Pulmonary artery endothelial cell (primary cell): ENCODE measurements at places on chromosomes 3 and 15. TPM values are rescaled to one million over a fixed set of nuclear protein-coding genes. Genes with fewer than 3 reads are reported as not detected.

TMEM212 gene
- not detected in 2 replicates for total RNA-seq

DNA sequence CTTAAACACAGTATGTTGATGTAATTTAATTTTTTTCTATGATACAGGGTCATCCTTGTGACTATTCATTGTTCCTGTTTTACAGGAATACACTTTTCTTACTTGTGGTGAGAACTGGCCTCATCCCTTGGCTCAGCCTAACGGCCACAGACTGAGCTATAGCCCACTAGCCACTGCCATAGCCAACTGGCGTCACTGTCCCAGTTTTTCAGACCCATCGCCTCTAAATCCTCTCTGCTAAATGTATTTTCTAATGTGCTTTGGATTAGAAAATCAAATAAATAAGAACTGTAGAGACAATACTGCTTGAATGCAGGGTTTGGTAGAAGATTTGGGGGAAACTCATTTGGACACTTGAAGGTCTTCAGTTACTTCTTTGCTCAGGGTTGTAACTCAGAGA lies 113.1 kb downstream of the TIGIT start:
- DNase-seq: no peak

DNA sequence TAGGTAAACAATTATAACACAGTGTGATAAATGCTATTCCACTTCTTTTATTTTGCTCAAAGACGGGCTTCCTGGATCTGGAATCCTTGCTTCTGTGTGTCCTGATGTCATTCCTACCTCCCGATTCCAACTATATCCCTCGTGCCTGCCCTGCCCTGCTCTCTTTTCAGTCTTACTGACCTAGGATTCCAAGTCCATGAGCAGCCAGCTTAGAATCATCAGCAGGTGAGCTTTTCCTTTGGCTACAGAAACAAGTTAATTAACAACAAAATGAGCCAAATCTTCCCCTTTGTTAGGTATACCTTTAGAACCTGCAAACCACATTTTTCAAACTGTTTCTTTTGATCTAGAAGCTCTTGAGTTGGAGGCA lies 21.9 kb upstream of the KPNA1 start:
- DNase-seq: no peak

- no peak for DNase-seq
These were observed 12.4 kb downstream of the RTP2 start for GRCh38 chr3:187689984-187690383.

SAMD7 gene
- total RNA-seq: not detected in 2 replicates

CMSS1 gene
- 15.0 and 23.0 TPM in 2 replicates for total RNA-seq

- no peak for DNase-seq
These were observed 17.9 kb upstream of the COPG1 start for GRCh38 chr3:129231331-129232119.

ZNF385D gene
- total RNA-seq: 0.79 and 1.2 TPM in 2 replicates

DNA sequence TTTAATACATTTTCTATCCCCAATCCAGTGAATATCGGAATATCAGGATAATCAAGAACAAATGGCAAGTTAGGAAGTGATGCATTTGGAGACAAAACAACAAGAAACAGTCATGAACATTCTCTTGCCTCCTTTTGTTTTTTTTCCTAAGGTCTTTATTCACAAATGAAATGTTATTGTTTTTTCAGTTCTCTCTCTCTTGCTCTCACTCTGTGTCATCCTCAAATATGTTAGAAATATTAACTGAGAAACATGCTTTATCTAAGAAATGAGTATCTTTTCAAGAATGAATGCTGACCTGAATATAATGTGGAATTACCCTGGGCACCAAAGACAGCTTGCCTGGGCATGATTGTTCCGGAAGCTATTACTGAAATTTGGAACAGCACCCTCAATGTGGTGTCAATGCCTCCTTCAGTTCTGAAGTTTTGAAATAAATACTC lies 51.3 kb downstream of the RBMS3 start:
- DNase-seq: no peak

DNA sequence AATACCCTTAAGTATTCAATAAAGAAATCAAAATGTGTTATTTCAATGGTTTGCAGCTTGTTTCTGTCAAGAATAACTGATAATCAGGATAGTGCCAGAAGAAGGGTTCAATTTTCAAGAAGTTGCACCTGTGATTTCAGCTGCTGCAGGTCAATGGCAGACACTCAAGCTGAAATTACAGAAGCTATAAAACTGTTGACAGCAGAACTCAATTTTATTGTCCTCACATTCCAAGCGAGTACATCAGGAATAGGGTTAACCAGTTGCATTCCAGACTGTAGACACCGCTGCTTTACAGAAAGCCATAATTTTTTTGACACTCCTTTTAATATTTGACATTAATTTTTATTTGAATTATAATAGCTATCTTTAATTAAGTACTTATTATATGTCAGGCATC lies 364.1 kb downstream of the CGGBP1 start:
- DNase-seq: no peak

- no peak for DNase-seq
These were observed 737.5 kb upstream of the LMCD1 start for GRCh38 chr3:7764115-7764514.

CCR4 gene
- total RNA-seq: 0.21 TPM in 1 of 2 replicates, not detected in the other

GRCh38 chr3:53254509-53255422 lies 1.1 kb downstream of the TKT start:
- no peak for DNase-seq

- peak; percentile 83 for DNase-seq
These were observed 1.3 kb downstream of the KLF15 start for GRCh38 chr3:126355777-126356372.

GRCh38 chr3:172553526-172554252 lies 30.5 kb upstream of the TNFSF10 start:
- DNase-seq: no peak

DNA sequence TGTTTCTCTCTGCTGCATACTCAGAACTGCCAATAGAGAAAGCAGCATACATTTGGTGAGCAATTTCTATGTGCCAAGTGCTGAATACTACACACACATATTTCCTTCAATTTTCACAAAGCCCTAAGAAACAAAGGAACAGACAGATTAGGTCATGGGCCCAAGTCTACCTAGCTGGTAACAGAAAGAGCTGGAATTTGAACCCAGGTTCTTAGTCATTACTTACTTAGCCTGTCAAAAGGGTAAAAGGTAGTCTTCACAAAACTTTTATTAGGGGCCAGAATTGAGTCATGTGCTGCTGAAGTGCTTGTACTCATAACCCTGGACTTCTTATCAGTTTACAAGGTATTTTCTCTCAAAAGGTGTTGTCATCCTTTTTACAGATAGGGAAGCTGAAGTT lies 10.4 kb upstream of the ABHD17C start:
- DNase-seq: no peak

- peak; percentile 71 for DNase-seq
These were observed 140.1 kb downstream of the SMAD6 start for GRCh38 chr15:66841953-66842681.

MCF2L2 gene
- total RNA-seq: 0.53 and 1.2 TPM in 2 replicates

- DNase-seq: no peak
These were observed 15.6 kb upstream of the DAG1 start for GRCh38 chr3:49454458-49454857.

GRCh38 chr3:192917404-192918274 lies at the start of gene MB21D2:
Gene MB21D2 (minus strand): TSS chr3:192917856. CDS start chr3:192917840, 16 bp downstream.
- DNase-seq: peak; percentile 37

TBC1D2B gene
- total RNA-seq: 25.7 and 30.9 TPM in 2 replicates

- no peak for DNase-seq
These were observed 114.1 kb upstream of the CDIN1 start for GRCh38 chr15:36465304-36465703.

DNA sequence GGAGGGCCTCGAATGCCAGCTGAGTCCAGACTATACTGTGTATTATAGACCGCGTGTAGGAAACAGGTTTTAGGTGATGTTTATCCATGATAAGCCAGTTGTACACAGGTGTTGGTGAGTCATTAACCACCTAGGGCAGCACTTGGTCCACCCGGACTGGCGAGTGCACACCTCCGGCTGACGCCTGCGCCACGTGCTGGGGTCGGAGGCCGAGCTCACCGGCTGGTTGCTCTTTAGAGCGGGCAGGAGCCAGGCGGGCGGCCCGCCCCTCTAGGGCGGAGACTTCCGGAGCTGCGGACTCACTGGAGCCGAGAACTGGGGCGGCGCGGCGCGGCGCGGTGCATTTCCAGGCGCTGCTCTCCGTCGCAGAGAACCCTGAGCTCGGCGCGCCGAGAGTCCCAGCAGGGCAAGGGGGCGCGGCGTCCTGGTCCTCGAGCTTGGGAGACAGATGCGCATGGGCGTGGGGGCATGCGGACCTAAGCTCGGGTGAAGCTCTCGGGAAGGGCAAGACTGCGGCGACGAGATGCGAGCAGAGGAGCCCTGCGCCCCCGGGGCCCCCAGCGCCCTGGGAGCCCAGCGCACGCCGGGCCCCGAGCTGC lies at the start of gene ESYT3:
TSS of gene ESYT3 (plus strand) at position 341 of the 599 bp plus-strand sequence. CDS start at position 524, 183 bp downstream.
- DNase-seq: no peak

CCR2 gene
- not detected in 2 replicates for total RNA-seq

COPS2 gene
- 69.5 and 102 TPM in 2 replicates for total RNA-seq

GRCh38 chr15:99148851-99149276 lies 44.0 kb downstream of the SYNM start:
- DNase-seq: no peak

DNA sequence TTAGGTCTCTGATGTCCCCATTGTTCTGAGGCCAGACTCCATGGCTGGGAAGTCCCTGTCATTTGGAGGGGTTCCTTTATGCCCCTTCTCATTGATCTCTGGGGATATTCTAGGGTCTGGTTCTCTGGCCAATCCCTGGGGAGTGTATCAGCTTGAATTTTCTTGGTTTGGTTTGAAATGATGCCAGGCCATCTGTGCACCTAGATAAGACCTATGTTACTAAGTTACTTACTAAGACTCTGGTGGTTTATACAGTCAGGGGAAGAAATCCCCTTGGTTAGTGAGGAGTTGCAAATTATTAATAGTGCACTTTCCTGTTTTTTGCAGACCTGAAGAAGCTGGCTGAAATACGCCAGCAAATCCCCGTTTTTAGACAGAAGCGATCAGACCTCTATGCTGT lies 20.3 kb downstream of the NIT2 start:
- DNase-seq: no peak

DNA sequence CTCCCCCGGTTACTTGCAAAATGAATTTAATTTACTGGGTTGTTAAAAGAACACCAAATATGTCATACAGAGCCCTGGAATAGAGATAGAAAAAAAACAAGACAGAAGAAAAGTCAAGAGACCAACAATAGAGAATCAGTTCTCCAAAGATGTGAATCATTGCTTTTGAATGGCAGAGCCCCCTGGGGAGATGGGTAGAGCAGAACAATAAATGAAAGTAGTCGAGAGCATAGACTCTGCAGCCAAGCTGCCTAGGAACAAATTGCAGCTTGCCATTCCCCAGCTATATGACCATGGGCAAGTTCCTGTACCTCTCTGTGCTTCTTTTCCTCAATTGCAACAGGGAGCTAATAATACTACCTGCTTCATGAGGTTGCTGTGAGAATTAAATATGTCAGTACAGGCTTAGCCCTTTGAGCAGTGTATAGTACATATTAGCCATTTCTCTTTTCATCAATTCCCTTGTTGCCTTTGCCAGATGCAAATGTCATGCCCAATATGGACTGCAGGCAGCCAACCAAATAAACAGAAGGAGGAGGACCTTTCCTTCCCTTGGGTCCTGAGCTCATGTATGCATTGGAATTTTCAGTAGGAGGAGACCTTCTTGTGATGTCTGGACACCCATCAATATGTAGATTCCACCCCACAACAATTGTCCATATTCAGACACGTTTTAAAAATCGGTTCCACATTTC lies 25.0 kb upstream of the BFSP2 start:
- no peak for DNase-seq

DNA sequence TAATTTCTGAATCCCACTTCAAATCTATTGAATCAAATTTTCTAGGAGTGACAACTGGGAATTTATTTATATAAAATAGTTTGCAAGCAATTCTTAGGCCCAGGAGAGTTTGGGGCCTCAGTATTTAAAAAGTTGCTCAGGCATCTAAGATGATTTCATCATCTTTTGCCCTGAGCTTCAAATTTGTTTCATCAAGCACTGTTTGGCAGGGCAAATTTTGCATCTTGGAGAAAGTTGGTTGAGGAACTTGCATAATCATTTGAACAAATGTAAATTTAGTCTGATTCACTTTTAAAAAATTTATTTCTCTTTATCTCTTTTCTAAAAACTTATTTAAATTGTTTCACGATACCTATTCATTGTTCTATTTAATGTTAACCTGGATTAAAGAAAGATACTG lies 702.8 kb downstream of the SI start:
- DNase-seq: no peak

DNA sequence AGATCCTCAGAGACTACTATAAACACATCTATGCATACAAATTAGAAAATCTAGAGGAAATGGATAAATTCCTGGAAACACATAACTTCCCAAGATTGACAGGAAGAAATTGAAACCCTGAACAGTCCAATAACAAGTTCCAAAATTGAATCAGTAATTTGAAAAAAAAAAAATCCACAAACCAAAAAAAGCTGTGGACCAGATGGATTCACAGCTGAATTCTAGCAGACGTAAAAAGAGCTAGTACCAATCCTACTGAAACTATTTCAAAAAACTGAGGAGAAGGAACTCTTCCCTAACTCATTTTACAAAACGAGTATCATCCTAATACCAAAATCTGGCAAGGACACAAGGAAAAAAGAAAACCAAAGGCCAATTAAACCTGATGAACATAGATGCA lies 77.0 kb upstream of the FXR1 start:
- DNase-seq: no peak
